CD4-positive, alpha-beta T cell treated with Interleukin-4 for 4 hours (primary cell): ENCODE measurements at places on chromosomes 16 and 17.

GRCh38 chr17:31903401-31903800 lies 1.9 kb upstream of the UTP6 start:
- no peak for DNase-seq

GRCh38 chr17:79023886-79024771 lies at the start of gene C1QTNF1:
TSS of gene C1QTNF1 (plus strand) at chr17:79024169. CDS start at chr17:79043969, 19,800 bp downstream.
- no peak for DNase-seq

- DNase-seq, result no peak
Observed at GRCh38 chr16:1531638-1531910, 1.9 kb upstream of the TMEM204 start.

- no peak for DNase-seq
Observed at GRCh38 chr17:22570144-22570845, 878.0 kb downstream of the KCNJ18 start.

- no peak for DNase-seq
Observed at GRCh38 chr17:50177476-50177875, 11.7 kb downstream of the SGCA start.

DNA sequence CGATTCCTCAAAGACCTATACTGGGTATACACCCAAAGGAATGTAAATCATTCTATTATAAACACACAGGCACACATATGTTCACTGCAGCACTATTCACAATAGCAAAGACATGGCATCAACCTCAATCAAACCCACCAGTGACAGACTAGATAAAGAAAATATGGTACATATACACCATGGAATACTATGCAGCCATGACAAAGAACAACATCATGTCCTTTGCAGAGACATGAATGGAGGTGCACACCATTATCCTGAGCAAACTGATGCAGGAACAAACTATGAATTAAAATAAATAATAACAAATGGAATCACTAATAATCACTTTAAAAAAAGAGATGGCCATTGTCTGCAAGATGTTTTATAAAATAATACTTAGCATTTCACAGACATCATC lies 380.1 kb downstream of the GRIN2A start:
- no peak for DNase-seq
